NCI-H1436 treated with DMSO at 0.1 percent for 48 hours (cell line): ENCODE measurements at places on chromosomes 3 and 15.

GRCh38 chr3:158801696-158802408 is at the start of gene MFSD1:
Gene MFSD1 (plus strand): TSS chr3:158802054. CDS start chr3:158802153, 99 bp downstream.
- DNase-seq = peak; percentile 14

GRCh38 chr15:57548835-57549234 is 42.9 kb upstream of the MYZAP start:
- no peak for DNase-seq

- DNase-seq = no peak
These were observed 56.8 kb upstream of the PEX5L start for GRCh38 chr3:180093535-180093934.

DNA sequence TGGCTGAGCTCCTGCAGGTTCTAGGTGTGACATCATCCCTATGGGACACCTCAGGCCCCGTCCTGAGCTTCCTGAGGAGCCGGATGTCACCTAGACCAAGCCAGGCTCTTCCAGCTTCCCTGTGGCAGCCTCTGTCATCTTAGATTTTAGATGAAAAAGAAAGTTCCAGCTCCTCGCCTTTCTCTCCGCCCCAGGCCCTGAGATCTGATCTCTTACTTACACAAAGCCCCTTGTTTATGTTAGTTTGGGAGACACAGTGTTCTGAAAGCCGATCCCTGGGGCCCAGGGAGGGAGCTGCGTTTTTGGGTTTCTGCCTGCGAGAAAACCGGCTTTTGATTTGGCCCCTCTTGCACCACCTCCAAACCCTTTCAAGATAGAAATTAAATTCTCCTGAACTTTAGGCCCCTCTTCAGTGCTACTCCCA is 40.2 kb upstream of the FAM107A start:
- DNase-seq = no peak
